ENCODE measurements at places on chromosomes 6 and 20. TPM values are rescaled to one million over a fixed set of nuclear protein-coding genes. Genes with fewer than 3 reads are reported as not detected.

Gene SDC4
- 410 TPM for total RNA-seq

Gene SLC13A3
- total RNA-seq, result 0.89 TPM

Gene SIRPB2
- not detected for total RNA-seq

GRCh38 chr6:98525860-98526259 is 308.5 kb upstream of the POU3F2 start:
- H3K27me3 ChIP-seq, result no peaks in the 10 kb centered on the region
- H3K36me3 ChIP-seq, result no peaks in the 10 kb centered on the region
- H3K27ac ChIP-seq, result no peak overlapping the region

- H3K4me1 ChIP-seq, result peaks cover 11% of the 10 kb centered on the region
- DNase-seq, result peak; percentile 70
- H3K27ac ChIP-seq, result no peak overlapping the region
- no peaks in the 10 kb centered on the region for H3K36me3 ChIP-seq
- peak overlapping the region; percentile 17 for H3K4me3 ChIP-seq
These were observed 49.3 kb upstream of the SCAF8 start for GRCh38 chr6:154683756-154684523.

- H3K4me3 ChIP-seq, result peak overlapping the region; percentile 39
- DNase-seq, result peak; percentile 95
- H3K27ac ChIP-seq, result peak overlapping the region; percentile 76
- H3K27me3 ChIP-seq, result no peaks in the 10 kb centered on the region
These were observed 8.7 kb downstream of the TRIM38 start for GRCh38 chr6:25971187-25971821.

- H3K27ac ChIP-seq, result no peak overlapping the region
- H3K27me3 ChIP-seq, result no peaks in the 10 kb centered on the region
- no peak for DNase-seq
- H3K4me3 ChIP-seq, result no peak overlapping the region
- H3K36me3 ChIP-seq, result no peaks in the 10 kb centered on the region
These were observed 120.7 kb upstream of the ADGRF1 start for GRCh38 chr6:47162793-47163192.
